ENCODE measurements at places on chromosomes 5 and 9. TPM values are rescaled to one million over a fixed set of nuclear protein-coding genes. Genes with fewer than 3 reads are reported as not detected.

The FOXD4L3 gene
- 0.21 TPM for total RNA-seq

The SHISAL2B gene
- not detected for total RNA-seq

The CBY3 gene
- total RNA-seq = not detected

The RNF208 gene
- total RNA-seq = 5.8 TPM

The ERCC6L2 gene
- 42.8 TPM for total RNA-seq

The PPP2R2B gene
- total RNA-seq = 0.95 TPM

The ANKRD34B gene
- 0.30 TPM for total RNA-seq

The DCAF10 gene
- total RNA-seq = 24.1 TPM

The MLANA gene
- total RNA-seq = not detected

The TMEM171 gene
- not detected for total RNA-seq

The TMEM215 gene
- total RNA-seq = 0.09 TPM

The SPRY4 gene
- total RNA-seq = 42.7 TPM

The MELK gene
- total RNA-seq = 1.7 TPM

The ANKRD18B gene
- 0.65 TPM for total RNA-seq

The PTPRD gene
- total RNA-seq = 17.2 TPM

The JAKMIP2 gene
- total RNA-seq = 8.3 TPM

The ECM2 gene
- 9.4 TPM for total RNA-seq

The CRB2 gene
- total RNA-seq = not detected

The DNAI1 gene
- 13.5 TPM for total RNA-seq

The GCNT1 gene
- total RNA-seq = 14.4 TPM

The PRUNE2 gene
- 13.6 TPM for total RNA-seq

The GHR gene
- 5.2 TPM for total RNA-seq

The ADGRV1 gene
- total RNA-seq = 49.7 TPM

The SV2C gene
- 0.32 TPM for total RNA-seq

The PCDHGB2 gene
- 3.7 TPM for total RNA-seq

The TIMD4 gene
- not detected for total RNA-seq

The OBP2B gene
- not detected for total RNA-seq

The ACSL6 gene
- 0.59 TPM for total RNA-seq

The ADAM19 gene
- 12.0 TPM for total RNA-seq

The RANBP3L gene
- 2.8 TPM for total RNA-seq

The SLC6A18 gene
- total RNA-seq = not detected

The CFAP77 gene
- total RNA-seq = 3.7 TPM

The ASS1 gene
- 75.2 TPM for total RNA-seq

The COL23A1 gene
- 1.2 TPM for total RNA-seq

The CCIN gene
- total RNA-seq = 0.18 TPM

The IFNA13 gene
- 1.1 TPM for total RNA-seq

The PAXX gene
- 45.1 TPM for total RNA-seq

The POU5F2 gene
- 1.8 TPM for total RNA-seq

The LHX3 gene
- not detected for total RNA-seq

The FOXD4L5 gene
- total RNA-seq = 0.38 TPM

The IRX1 gene
- 6.0 TPM for total RNA-seq

The PDE8B gene
- total RNA-seq = 5.3 TPM

The GABRA1 gene
- total RNA-seq = not detected

The NR2F1-AS1 gene
- 11.1 TPM for total RNA-seq

The ZNF484 gene
- 9.0 TPM for total RNA-seq

The STOML2 gene
- 59.0 TPM for total RNA-seq

The SYNPO gene
- 90.6 TPM for total RNA-seq
